ENCODE measurements at places on chromosomes 6 and 20.

DNA sequence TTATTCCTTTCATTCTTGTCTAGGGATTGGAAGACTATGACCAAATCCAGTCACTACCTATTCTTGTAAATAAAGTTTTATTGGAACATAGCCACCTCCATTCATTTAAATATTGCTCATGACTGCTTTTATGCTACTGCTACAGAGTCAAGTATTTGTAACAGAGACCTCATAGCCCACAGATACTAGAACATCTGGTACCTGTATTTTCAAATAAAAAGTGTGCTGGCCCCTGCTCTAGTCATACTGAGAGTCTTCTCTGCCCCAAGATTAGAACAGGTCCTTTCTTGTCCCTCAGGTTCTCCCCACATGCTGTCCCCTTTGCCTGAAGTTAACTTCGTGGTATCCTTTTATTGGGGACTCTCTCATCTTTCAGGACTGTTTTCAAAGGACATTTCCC, 422.3 kb downstream of the CBLN4 start:
- DNase-seq: no peak

- no peak for DNase-seq
Measured at GRCh38 chr6:96943555-96944215, 19.2 kb downstream of the KLHL32 start.

GRCh38 chr6:16855460-16855859, 94.2 kb upstream of the ATXN1 start:
- DNase-seq: no peak

DNA sequence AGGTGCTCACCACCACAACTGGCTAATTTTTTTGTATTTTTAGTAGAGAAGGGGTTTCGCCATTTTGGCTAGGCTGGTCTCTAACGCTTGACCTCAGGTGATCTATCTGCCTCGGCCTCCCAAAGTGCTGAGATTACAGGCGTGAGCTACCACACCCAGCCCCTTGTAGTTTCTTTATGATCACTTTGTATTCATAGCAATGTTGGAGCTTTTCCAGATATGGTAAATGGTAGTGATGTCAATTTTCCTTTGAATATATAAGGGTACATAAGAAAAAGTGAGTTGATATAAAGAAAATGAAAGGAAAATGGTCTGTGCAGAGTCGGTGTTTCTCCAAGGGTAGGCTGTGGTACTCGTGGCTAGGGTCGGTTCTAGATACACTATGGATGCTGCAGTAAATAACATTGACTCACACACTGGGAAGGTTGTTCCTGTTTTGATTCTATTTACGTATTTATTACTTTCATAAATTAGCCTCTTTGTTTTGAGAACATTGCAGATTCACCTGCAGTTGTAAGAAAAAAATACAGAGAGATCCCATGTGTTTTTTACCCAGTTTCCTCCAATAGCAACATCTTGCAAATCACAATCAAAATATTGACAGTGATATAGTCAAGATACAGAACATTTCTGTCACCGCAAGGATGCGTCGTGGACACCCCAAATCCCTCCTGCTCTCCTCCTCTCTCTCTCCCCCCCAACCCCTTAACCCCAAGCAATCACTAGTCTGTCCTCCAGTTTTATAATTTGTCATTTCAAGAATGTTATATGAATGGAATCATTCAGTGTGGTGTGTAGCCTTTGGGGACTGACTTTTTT, 2.5 kb downstream of the ZNF831 start:
- no peak for DNase-seq

GRCh38 chr6:2771079-2771478, 5.9 kb downstream of the WRNIP1 start:
- DNase-seq: no peak

DNA sequence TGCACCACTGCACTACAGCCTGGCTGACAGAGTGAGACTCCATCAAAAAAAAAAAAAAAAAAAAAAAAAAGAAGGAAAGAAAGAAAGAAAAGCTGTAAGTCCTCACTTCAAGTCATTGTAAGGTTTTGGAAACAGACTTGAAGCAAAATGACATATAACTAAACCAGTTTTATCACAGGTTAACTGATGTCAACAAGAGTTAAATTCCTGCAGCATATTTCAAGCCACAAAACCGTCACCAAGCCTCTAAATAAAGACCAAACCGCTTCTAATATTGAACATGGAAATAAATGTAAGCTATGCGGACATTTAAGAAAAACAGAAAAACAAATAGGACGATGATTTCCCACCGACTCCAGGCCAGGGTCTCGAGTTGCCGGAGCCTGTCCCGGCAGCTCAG, 88.9 kb upstream of the RPS6KA2 start:
- DNase-seq: no peak

DNA sequence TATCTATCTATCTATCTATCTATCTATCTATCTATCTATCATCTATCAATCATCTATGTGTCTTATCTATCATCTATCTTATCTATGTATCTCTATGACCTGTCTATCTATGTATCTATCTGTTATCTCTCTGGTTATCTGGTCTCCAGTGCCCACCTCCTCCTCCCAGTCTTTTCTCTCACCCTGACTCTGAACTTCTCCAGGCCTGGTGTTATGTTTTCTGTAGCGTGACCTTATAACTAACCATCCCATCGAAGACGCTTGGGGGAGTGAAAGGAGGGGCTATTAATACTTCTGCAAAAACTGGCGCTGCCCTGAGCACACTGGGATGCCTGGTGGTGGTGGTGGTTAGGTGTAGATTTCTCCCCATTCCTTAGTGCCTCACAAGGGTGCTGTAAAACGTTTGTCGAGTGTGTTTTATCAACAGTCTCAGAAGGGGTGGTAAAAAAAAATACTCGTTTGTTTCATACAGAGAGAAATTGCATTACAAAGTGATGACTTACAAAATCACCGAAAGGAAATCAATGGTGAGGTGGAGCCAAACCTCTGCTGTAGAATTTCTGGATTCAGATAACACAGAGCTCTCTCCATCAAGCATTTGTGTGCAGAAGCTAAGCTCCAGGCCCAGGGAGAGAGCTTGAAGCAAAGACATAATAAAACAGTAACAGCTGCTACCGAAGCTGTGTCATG, 156.2 kb downstream of the BCAS1 start:
- DNase-seq: no peak

DNA sequence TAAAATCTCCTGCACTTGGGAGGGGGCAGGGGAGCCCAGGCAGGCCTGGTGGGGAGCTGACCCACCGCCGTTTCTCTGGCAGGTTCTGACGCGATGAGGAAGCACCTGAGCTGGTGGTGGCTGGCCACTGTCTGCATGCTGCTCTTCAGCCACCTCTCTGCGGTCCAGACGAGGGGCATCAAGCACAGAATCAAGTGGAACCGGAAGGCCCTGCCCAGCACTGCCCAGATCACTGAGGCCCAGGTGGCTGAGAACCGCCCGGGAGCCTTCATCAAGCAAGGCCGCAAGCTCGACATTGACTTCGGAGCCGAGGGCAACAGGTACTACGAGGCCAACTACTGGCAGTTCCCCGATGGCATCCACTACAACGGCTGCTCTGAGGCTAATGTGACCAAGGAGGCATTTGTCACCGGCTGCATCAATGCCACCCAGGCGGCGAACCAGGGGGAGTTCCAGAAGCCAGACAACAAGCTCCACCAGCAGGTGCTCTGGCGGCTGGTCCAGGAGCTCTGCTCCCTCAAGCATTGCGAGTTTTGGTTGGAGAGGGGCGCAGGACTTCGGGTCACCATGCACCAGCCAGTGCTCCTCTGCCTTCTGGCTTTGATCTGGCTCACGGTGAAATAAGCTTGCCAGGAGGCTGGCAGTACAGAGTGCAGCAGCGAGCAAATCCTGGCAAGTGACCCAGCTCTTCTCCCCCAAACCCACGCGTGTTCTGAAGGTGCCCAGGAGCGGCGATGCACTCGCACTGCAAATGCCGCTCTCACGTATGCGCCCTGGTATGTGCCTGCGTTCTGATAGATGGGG, 3.0 kb downstream of the PRND start:
- no peak for DNase-seq

- no peak for DNase-seq
Measured at GRCh38 chr6:129069006-129069405, 186.1 kb downstream of the LAMA2 start.

- DNase-seq: no peak
Measured at GRCh38 chr6:125300992-125301434, 754 bp downstream of the HDDC2 start.

DNA sequence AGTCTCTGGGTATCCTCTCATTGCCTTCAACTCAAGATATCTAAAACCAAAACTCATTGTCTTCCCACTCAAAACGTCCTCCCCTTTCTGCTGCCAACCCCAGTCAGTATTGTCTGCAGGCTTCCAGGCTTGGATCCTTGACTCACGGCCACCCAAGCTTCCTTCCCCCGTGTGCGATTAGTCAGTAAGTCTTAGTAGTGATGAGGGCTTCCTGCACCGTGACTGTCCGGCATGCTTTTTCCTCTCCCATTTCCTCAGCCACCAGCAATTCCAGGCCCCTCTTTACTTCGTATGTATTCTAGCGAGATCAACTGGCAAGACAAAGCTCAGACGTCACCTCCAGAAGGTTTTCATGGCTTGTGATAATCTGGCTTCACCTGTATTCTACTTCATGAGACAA, 88.6 kb upstream of the DUSP22 start:
- no peak for DNase-seq

GRCh38 chr20:20399531-20400500, 31.9 kb downstream of the INSM1 start:
- no peak for DNase-seq

GRCh38 chr6:41037107-41037900, 1.7 kb downstream of the UNC5CL start:
- DNase-seq: no peak

DNA sequence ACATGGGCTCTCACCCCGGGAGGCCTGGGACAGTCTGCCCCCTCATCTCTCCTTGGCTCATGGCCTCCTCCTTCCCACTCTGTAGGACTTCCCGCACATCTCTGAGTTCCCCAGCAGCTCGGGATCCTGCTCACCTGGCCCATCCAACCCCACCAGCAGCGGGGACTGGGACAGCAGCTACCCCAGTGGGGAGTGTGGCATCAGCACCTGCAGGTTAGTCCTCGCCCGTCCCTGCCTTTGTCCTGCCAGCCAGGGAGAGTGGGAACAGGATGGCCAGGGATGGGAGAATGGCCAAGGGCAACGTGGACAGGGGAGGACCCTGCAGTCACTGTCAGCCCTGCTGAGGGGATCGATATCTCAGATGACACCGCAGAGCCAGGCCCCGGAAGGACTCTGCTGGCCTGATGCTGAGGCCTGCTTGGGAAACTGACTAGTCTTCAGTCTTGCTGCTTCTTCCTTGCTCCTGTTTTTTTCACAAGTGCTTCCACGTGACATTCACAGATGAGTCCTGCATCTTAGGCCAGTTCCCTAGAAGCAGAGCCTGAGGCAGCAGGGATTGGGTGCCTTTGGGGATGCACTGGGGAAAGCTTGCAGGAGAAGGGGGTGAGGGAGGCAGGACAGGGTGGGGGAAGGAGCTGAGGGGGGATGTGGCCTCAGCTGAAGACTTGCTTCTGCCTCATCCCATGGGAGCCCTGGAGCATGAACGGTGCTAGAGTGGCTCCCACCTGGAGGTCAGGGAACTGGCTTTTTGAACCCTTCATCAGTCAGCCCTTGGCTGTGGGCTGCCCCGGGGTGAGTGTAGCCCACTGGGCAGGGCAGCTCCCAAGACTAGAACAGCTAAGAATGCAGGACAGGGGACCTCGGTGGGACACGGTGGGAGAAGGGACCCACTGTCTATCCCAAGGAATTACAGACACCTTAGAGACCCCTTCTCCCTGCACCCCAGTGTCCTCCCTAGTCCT, 120.1 kb downstream of the JPH2 start:
- DNase-seq: no peak

DNA sequence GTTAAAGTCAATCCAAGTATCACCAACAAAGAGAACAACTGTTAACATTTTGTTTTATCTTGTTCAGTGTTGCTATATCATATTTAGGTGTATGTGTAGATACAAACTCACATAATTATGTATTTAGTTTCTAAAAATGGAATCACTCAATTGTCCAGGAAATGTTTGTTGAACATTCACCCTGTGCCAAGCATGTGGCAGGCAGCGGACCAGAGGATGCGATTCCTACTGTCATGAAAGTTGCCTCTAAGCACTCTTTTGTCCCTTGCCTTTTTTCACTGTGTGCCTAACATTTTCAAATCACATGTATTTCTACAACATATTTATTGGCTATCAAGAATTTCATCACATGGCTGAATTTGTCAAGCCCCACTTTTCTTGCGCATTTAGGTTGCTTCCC, 16.9 kb upstream of the TGM2 start:
- no peak for DNase-seq

GRCh38 chr20:53128004-53128403, 155.8 kb downstream of the TSHZ2 start:
- no peak for DNase-seq

DNA sequence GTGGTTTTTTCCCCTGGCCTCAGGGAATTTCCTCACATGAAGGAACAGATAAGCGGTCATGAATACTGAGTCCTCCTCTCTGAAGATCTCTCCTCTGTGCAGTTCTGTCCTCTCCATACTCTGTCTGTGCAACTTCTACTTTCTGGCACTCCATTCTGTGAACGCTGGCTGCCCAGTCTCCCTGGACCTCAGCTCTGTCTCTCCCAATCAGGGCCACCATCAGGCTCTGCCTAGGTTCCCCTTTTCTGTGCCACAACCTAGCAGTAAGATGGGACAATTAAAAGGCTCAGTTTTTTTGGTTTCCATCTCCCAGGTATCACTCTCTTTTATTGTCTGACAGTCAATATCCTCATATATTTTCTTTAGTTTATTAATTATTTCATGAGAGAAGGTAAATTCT, 4.8 kb upstream of the ADGB start:
- no peak for DNase-seq

DNA sequence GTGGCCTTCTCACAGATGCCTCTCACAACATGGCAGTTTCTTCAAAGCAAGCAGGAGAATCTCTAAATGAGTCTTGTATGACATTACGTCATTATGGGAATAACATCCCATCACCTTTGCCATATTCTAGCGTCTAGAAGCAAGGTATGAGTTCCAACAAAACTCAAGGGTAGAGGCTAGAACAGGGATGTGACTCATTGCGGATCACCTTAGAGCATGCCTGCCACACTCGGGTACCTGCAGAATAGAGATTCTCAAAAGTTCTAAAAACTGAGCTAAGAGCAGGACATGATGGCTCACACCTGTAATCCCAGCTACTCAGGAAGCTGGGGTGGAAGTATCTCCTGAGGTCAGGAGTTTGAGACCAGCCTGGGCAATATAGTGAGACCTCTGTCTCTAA, 182.8 kb downstream of the SLC16A10 start:
- DNase-seq: no peak

GRCh38 chr6:86010915-86011786, 368.5 kb upstream of the SYNCRIP start:
- no peak for DNase-seq

DNA sequence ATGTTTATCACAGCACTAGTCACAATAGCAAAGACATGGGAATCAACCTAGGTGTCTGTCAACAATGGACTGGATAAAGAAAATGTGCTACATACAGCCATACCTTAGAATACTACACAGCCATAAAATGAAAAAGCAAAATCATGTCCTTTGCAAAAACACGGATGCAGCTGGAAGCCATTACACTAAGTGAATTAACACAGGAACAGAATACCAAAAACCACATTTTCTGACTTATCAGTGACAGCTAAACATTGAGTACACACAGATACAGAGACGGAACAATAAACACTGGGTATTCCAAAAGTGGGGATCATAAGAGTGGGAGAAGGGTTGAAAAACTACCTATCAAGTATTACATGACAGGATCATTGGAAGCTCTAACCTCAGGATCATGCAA, 43.3 kb upstream of the DST start:
- no peak for DNase-seq

GRCh38 chr6:23403460-23403859, 722.6 kb upstream of the NRSN1 start:
- DNase-seq: no peak

GRCh38 chr20:20023395-20023794, 6.2 kb downstream of the NAA20 start:
- no peak for DNase-seq

- DNase-seq: no peak
Measured at GRCh38 chr6:160085713-160086505, 35.7 kb upstream of the SLC22A1 start.
